ENCODE measurements at places on chromosomes 13 and 19.
A peak's percentile ranks its signal among the peaks of the same experiment; 100 is the strongest.

GRCh38 chr19:42316223-42317211, 3.4 kb downstream of the TMEM145 start:
- no peak for DNase-seq

DNA sequence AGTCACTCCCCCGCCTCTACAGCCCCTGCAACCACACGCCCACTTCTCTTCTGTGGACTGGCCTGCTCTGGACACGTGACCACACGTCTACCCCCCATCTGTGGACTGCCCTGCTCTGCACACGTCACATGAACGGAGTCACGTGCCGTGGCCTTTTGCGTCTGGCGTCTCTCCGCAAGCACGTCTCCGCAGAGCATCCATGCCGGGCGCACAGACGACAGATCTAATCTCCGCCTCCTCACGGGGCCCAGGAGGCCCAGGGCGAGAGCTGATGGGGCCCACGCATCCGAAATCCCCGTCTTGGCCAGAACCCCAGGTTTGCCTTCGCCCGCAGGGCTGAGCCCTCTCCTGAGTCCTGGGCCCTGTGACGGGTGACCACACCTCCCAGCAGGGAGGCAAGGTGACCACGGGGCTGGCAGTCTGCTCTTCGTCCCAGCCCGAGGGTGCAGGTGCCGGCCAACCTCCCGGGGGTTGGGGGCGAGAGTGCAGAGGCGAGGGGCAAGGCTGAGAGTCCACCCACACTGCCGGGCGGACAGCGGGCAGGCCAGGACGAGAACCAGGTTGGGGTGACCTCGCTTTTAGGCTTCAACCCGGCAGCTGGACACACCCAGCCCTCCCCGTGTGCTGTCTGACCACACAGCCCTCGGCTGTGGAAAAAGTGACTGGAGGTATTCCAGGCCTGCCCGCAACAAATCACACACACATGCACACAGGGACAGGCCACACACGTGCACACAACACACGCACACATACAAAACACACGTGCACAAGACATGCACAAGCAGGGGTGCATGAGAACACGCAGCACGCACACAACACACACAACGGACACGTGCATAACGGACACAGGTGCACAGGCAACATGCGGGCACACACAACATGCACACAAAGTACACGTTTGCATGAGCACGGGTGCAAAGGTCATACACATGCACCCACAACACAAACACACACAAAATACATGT, 3.9 kb downstream of the SBNO2 start:
- no peak for DNase-seq

DNA sequence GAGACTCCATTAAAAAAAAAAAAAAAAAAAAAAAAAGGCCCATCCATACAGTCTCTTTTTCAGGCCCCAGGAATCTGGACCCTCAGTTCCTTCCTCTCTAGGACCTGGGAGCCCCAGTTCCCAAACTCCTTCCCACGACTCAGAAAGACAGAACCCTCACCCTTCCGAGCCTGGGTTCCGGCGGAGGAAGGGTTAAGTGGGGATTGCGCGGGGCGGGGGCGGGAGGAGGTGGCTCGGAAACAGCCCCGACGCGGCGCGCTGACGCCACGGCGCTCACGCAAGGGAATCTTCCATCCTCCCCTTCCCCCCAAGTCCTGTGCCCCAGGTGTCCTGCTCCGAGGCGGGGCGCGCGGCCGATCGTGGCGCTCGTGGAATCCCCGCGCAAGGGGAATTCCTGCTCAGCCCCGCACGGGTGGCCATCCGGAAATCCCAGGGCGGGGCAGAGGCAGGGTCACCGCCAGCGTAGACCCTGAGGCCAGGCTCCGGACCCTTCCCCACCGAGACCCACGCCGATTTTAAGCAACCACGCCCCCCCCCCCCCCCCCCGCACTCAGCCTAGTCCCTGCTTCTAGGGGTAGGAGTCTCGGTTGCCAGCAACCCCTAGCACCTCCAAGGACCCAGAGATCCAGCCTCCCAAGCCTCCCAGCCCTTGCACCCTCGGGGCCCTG, 659 bp downstream of the NFKBID start:
- DNase-seq = peak; percentile 79

DNA sequence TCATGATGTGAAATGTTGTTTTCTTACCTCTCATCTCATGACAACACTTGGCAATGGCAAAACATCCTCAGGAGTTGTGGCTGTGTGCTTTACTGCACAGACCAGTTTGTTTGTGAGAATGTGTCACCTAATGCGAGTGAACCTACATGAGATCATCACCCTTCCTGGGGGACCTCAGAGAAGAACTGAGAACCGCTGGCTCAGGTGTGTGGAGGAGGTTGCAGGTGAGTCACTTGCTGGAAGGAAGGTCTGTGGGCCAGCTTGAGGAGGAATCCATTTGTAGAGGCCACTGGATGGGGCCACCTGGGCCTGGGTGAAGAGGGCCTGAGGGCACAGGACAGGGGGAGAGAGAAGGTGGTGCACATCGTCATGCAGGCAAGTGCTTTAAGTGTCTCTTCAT, 3.0 kb upstream of the CEACAM1 start:
- DNase-seq = no peak

DNA sequence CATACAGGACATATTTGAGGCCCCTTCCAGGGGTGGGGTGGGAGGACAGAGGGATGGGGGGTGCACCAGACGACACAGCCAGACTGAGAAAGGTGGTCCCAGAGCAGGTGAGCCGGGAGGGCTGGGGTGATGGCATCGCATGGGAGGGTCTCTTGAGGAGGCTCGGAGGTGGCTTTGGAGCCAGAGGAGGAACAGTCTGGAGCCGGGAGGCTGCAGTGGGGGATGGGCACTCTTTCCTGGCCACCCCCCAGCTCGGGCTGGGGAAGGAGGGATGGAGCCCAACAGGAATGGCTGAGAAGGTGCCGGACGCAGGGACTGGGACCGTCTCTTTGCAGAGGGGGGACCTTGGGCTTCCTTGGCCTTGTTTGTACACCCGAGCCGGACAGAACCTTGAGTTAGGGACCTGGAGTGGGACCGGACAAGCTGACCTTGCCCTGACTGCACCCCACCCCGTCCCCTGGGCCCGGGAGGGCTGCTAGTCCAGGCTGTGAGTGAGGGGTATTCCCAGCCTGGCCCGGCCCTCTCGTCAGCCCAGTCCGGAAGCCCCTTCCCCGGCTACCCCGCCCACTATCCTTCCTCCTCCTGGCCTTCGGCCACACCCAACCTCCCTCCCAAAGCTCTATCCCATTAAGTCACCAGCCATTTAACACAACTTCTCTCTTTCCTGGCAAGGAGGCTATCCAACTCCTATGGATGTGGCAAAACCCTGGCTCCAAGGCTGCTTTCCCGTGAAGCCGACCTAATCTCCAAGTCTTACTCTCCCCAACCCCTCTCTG, 816 bp upstream of the TBXA2R start:
- no peak for DNase-seq

DNA sequence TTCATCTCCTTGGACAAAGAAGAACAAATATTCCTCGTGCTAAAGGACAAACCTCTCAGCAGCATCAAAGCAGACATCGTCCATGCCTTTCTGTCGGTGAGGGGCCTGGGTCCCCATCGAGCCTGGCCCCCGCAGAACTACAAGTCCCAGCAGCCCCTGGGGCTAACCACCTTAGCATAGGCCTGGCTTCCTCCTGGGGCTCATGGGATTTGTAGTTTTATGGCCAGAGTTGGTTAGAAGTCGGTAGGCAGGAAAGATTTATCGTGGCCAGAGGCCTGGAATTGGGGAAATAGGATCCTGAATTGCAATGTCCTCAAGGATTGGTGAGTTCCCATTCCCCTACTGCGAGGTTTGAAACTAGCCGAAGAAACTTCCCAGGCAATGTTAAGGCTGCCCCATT, 19.6 kb downstream of the TMEM150B start:
- peak; percentile 35 for DNase-seq

- DNase-seq = peak; percentile 69
Observed at GRCh38 chr13:48580185-48580803, 47.4 kb upstream of the RCBTB2 start.

GRCh38 chr19:27975419-27976005, 1237.4 kb downstream of the UQCRFS1 start:
- DNase-seq = no peak

- no peak for DNase-seq
Observed at GRCh38 chr13:106275446-106276032, 259.9 kb downstream of the EFNB2 start.

DNA sequence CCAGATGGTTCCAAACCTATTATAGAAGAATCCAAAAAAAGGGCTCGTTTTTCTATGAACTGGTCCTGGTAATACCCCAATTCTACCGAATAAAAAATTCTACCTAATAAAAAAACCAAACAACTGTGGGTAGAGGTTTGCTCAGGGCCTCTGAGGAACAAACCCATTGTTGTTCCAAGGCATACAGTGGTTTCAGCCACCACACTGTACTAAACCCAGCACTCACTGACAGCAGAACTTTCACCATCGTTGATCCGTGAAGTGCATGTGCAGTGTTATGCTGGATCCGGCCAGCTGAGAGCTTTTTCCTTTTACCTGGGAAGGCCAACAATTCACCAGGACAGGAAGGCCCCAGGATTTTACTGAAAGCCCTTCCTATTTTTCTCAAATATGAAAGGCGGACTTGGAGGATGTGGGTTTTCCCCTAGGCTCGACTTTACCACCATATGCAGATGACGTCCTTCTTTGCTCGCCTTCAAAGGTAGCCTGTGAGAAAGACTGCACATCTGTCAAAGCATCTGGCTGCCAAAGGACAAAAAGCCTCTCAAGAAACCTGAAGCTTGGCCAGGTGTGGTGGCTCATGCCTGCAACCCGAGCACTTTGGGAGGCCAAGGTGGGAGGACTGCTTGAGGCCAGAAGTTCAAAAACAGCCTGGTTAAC, 7.2 kb upstream of the PABPC3 start:
- no peak for DNase-seq

DNA sequence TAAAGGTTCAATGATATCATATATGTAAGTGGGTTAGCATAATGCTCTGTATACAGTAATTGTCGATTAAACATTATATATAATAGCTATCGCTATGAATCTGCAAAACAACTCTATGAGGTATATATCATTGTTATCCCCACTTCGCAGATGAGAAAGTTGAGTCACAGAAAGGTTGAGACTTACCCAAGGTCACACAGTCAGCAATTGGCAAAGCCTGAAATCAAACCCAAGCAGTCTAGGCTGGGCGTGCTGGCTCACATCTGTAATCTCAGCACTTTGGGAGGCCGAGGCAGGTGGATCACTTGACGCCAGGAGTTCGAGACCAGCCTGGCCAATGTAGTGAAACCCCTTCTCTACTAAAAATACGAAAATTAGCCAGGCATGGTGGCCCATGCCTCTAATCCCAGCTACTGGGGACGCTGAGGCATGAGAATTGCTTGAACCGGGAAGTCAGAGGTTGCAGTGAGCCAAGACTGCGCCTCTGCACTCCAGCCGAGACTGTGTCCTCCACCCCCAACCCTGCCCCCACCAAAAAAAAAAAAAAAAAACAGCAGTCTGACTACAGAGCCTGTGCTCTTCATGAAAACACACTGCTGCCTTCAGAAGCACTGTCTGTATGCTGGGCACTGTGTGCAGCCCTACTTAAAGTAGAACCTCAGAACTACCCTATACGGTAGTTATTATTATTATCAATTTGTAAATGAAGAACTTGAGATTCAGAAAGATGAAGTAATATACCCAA, 1.3 kb downstream of the HSPBP1 start:
- DNase-seq = no peak

GRCh38 chr19:15780610-15781418, 6.6 kb upstream of the OR10H5 start:
- DNase-seq = no peak

- DNase-seq = no peak
Observed at GRCh38 chr19:6714749-6715555, 5.5 kb downstream of the C3 start.

GRCh38 chr19:54903303-54903702, 2.6 kb upstream of the NCR1 start:
- DNase-seq = no peak

DNA sequence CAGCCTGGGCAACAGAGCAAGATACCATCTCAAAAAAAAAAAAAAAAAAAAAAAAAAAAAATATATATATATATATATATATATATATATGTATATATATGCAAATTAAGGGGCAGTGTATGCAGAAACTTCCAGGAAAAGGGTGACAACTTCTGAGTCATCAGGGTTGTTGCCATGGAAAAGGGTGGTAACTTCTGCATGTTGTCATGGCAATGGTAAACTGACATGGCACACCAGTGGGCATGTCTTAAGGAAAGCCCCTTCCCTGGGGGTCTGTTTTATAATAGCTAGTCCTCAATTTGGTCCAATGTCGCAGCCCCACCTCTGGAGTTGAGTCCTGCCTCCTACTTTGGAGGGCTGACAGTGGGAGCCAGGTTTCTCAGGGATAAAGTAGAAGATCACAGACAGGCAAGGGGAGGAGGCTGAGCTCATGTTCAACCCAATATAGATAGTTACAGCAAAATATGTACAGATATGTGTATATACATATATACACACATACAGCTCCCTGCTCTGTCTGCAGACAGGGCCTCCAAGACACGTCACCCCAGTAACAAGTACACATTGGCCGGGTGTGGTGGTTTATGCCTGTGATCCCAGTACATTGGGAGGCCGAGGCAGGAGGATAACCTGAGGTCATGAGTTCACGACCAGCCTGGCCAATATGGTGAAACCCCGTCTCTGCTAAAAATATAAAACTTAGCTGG, 7.2 kb upstream of the FCHO1 start:
- no peak for DNase-seq

DNA sequence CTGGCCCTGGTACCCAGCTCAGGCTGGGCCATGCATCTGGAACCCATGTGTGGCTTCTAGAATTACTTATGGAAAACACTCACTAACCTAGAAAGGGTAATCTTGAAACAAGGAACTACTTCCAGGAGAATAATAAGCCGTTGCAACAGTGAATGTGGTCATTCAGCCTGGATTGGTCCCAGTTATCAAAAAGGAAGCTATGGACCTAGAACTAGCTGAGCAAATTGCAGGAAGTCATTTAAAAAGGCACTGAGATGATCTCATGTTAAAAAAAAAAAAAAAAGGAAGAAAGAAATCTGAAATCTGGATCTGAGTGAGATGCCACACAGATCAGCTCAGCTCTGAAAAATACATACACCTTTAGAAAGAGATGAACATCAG, 59.6 kb downstream of the DCT start:
- no peak for DNase-seq

- DNase-seq = peak; percentile 88
Observed at GRCh38 chr19:41367848-41368301, 3.9 kb upstream of the B9D2 start.

DNA sequence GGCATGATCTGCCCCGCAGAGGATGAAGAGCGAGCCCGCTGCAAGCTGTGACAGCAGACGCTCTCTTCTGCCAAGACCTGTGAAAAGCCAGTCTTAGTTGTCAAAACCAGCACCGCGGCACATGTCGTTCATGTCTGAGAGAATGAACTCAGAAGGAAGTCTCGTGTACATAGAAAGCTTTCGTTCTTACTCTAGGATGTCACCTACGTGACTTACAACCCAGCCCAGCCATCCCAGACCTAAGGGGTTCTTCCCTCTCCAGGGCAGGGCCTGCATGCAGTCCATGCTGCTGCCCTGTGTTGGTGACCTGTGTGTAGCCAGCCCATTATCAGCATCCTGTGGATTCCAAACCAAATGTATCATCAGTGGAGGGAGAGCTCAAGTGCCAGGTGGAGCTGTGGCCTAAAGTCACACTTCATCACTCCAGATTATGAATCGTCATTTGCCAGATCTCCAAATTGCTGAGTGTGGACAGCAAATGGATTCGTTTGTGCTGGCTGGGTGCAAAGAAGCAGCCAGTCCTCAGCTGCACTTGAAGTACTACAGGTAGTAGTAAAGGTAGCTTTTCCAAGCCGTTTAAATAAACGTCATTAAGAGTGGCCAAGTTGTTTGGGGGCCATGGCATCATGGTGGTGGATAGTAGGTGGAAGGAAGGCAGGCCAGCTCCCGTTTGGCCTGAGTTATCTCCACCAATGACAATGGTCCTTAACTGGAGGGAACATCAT, 73.9 kb upstream of the GPR183 start:
- DNase-seq = no peak

Data from ACHN (cell line).